ENCODE measurements at places on chromosomes 2 and 18. TPM values are rescaled to one million over a fixed set of nuclear protein-coding genes. Genes with fewer than 3 reads are reported as not detected.

- peak; percentile 64 for DNase-seq
These were observed 450.4 kb downstream of the GALR1 start for GRCh38 chr18:77700051-77700450.

- no peak for DNase-seq
These were observed 2.5 kb upstream of the YES1 start for GRCh38 chr18:814300-815084.

DNA sequence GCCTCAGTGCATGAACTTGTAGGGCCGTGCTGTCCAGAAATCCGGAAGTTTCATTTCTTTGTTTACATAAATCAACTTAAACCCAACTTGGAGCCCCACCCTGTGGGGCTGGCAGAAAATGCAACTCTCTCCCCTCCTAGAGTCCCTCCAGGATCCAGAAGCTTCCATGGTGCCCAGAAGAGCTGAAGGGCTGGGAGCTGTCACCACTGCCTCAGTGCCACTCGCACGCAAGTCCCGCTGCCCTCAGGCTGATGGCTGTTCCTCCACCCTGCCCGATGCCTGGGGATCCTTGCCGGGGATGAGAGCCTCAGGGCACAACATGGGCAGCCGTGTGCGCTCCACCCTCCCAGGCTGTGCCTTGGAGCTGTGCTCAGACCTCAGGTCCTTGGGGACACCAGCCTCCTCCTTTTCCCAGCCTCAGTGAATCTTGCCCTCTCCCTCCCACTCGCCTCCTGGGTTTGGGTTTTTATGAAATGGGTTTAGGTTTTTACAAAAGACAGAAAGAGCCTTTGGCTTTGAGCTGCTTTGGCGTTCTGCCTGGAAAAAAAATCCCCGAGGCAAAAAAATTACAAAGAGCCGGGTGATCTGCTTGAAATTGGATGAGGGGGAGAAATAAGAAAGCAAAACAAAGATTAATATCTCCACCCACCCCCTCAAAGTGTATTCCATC is 155.2 kb downstream of the TWIST2 start:
- DNase-seq: no peak

DNA sequence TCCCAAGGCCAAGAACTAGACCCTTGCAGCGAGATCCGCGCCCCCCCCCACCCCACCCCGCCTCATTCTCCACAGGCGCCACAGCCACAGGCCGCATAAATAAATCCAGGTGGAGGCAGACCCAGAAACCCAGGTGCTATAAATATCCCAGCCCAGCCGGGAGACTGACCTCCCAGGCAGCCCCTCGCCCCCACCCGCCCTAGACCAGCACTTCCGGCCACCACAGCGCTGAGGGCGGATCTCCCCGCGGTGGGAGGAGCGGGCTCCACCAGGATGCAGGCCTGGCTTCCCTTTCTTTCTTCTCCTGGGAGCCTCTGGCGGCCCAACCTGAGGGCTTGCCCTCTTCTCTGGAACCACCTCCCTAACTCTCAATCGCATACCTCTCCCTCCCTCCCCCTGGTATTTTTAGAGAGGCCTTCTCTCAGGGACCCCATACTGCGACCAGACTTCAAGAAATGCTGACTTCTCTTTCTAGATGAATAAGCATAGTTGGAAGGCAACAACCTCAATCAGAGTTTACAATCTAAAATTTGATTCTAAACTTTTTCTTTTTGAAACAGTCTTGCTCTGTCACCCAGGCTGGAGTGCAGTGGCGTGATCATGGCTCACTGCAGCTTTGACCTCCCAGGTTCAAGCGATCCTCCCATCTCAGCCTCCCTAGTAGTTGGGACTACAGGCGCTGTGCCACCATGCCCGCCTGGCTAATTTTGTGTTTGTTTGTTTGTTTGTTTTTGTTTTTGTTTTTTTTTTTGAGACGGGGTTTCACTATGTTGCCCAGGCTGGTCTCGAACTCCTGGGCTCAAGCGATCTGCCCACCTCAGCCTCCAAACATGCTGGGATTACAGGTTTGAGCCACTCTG is 55.0 kb downstream of the PKDCC start:
- no peak for DNase-seq

GRCh38 chr18:80109676-80110078 is 615 bp downstream of the ADNP2 start:
- no peak for DNase-seq

GRCh38 chr2:146652311-146652710 is 1192.5 kb upstream of the ACVR2A start:
- no peak for DNase-seq

- DNase-seq: no peak
These were observed 85.8 kb downstream of the UXS1 start for GRCh38 chr2:106108351-106108750.

DNA sequence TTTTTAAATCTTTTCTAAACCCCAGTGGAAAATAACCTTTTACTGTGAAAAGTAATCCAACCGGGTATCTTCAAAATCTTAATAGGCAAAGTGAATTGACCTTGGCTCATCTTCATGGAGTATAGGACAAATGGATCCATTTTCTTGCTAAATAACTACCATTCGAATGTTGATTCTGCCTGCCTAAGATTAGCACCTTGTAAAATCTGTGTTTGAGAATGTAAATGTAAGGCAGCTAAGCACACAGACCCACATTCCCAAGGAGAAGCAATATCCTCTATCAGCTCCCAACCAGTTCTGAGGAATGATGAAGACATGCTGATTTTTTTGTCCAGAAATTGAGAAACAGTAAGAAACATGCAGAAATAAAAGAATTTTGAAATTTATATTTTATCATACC is 509.8 kb upstream of the SMIM21 start:
- no peak for DNase-seq

DNA sequence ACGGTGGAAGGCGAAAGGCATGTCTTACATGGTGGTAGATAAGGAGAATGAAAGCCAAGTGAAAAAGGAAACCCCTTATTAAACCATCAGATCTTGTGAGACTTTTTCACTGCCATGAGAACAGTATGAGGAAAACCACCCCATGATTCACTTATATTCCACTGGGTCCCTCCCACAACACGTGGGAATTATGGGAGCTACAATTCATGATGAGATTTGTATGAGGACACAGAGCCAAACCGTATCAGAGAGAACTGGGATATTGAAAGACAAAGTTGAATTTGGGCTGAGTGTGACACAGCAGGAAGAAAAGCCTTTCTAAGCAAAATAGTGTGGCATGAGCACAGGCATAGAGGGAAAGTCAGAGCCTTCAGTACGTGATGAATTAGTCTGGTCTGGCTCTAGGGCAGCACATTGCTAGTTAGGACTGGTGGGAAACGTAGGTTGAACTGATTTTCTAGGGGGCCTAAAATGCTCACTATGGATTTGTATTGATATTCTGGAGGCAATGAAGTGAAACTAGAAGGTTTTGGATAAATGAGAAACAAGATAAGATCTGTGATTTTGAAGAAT is 84.8 kb upstream of the RND3 start:
- DNase-seq: no peak

DNA sequence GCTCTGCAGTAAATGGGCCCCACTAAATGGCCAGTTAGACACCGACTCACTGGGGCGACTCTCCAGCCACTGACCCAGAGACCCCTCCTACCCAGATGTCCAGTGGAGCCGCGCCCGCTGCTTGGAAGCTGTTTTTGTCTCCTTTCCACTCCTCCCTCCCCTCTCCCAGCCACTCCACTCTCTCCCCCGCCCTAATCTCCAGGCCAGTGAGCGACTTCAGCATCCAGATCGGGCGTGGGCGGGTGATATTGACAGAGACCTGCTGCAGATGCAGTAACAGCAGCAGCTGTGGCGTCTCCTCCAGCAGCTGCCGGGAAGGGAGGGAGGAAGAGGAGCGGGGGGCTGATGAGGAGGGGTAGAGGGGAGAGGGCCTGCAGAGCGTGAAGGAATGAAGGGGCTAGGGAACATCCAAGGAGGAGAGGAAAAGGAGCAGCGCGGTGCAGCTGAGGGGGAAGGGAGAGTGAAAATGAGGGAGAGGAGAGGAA is at the start of gene SCN7A:
Gene SCN7A (minus strand): TSS at position 110 of the 485 bp plus-strand sequence. CDS start 16,553 bp downstream, outside the sequence.
- no peak for DNase-seq

DNA sequence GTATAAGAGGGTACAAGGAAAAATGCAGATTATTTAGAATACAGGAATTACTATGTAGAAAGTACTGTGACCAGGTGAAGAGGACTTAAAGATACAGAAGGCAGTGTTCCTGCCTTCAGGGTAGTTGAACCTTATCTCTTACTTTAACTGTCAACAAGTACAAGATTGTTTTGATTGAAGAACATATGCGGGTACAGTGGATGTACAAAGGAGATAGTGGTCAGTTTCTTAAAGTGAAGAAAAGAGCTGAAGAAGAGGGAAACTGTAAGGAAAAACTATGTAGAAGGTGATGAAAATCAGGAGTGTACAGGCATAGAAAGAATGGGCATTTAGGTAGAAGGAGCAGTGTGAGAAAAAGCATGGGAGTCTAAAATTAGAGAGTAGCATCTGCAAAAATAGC is 2.2 kb downstream of the RALBP1 start:
- DNase-seq: no peak

DNA sequence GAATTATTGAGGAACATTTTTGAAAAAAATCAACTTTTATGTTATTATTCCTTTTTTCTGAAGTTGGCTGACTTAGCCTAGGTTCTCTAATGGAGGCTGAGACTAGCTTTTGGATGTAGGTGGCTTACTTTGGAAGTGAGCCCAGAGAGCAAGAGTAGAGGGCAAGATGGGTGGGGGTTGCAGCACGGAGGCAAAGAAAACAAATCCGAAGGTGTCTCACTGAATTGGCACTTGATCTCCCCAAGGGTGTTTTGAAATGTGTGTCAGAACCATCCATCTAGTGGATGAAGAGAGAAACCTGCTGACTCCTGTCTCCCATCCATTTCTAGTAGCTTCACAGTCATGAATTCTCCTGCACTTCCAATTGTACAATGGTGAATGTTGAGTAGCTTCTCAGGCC is 390.7 kb downstream of the TMEM182 start:
- no peak for DNase-seq

GRCh38 chr2:97840198-97840597 is 126.8 kb downstream of the ZAP70 start:
- no peak for DNase-seq

DNA sequence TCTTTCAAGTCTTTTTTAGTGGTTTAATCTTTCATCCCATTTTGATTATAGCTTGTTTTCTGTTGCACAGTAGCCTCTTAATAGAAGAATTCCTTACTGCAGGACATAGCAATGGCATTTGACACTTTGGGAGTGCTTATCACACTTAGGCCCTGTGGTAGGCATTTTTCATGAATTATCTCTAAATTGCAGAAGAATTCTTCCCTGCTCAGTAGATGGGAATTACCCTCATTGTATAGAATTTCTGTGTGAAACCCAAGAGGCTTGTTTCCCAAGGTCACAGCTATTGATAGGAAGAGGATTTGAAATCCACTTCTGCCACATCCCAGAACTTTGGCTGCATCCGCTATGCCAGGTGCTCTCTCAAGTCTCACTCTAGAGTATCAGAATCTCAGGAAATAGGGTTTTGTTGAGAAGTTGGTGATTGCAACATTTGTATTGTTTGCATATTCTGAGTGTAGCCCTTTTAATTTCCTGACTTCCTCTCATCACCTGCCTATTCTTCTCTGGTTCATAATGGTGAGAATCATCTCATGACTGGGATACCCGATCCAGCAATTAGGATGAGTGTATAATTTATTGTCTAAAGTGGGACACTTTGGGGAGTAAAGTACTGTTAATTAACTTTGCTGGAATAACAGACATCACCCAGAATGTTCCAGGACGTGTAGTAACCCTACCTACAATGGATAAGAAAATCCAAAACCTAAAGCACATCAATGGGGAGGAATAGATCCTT is 255.2 kb upstream of the RASGRP3 start:
- DNase-seq: no peak

GRCh38 chr2:210536973-210537650 is 19.3 kb upstream of the CPS1 start:
- no peak for DNase-seq

DNA sequence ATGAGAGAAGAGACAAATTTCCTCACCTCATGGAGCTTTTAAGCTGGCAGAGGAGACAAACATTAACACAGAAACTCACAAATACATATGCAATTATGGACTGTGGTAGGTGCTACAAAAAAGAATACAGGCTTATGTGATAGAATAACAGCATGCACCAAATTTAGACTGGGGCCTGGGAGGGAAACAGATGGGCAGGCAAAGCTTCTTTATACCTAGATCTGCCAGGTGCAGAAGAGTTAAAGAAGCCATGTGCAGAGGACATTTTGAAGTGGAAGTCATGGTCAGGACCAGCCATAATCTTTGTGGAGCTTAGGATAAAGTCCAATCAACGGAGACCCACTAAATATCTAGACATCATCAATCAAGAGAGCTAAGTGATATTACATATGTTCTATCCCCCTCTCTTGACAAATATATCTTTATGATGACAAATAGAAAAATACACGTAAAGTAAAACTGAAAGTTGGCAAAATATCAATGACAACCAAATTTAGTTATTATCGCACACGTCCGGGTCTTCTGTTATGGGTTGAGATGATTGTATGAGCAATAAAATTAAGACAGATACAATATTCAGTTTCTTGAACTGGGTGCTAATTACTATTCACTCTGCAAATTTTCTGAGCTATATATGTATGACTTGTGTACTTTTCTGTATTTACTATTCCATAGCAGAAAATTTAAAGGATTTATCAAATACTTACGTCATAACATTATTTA is 44.1 kb downstream of the CD28 start:
- no peak for DNase-seq

- no peak for DNase-seq
These were observed 57.6 kb upstream of the IGFBP5 start for GRCh38 chr2:216752855-216753505.

- no peak for DNase-seq
These were observed 74.0 kb downstream of the BCL11A start for GRCh38 chr2:60479226-60480088.

GRCh38 chr2:144261336-144261735 is 258.6 kb downstream of the ZEB2 start:
- no peak for DNase-seq

GRCh38 chr2:222688917-222689316 is 17.5 kb downstream of the MOGAT1 start:
- DNase-seq: no peak

DNA sequence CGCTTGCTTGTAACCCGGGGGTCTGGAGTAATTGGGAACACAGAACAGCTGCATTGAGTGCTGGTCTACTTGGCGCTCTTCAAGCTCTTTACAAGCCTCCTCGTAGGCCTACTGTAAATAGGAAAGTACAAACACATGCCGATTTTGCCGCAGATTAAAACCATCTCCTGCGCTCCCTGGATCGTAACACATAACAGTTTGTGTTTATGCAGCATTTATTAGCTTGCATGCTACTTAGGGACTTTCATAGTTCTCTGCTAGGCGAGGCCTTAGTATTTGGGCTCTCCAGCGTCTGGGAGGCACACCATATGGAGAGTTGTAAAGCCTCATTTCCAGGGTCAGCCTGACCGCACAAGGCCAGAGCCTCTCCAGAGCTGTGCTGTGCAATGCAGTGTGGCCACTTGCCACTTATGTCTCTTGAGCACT is 84.0 kb upstream of the HAAO start:
- DNase-seq: no peak

- no peak for DNase-seq
These were observed 60.1 kb upstream of the CAPN13 start for GRCh38 chr2:30867385-30867784.

CPLX4 gene
- not detected for total RNA-seq

NYAP2 gene
- 0.95 TPM for total RNA-seq

ZSWIM2 gene
- not detected for total RNA-seq

RAB27B gene
- 1.4 TPM for total RNA-seq

NCKAP1 gene
- 103 TPM for total RNA-seq

STAT4 gene
- total RNA-seq: 4.3 TPM

SLC11A1 gene
- total RNA-seq: 0.10 TPM

TXNDC2 gene
- 0.29 TPM for total RNA-seq

ZNF385B gene
- total RNA-seq: 0.14 TPM

GAREM2 gene
- not detected for total RNA-seq

TUBA3E gene
- 0.10 TPM for total RNA-seq

RFTN2 gene
- total RNA-seq: 1.5 TPM

GRHL1 gene
- total RNA-seq: 0.25 TPM

TCF7L1 gene
- 0.17 TPM for total RNA-seq

Data from H4 (cell line).